ENCODE measurements at places on chromosomes 7 and 10.

DNA sequence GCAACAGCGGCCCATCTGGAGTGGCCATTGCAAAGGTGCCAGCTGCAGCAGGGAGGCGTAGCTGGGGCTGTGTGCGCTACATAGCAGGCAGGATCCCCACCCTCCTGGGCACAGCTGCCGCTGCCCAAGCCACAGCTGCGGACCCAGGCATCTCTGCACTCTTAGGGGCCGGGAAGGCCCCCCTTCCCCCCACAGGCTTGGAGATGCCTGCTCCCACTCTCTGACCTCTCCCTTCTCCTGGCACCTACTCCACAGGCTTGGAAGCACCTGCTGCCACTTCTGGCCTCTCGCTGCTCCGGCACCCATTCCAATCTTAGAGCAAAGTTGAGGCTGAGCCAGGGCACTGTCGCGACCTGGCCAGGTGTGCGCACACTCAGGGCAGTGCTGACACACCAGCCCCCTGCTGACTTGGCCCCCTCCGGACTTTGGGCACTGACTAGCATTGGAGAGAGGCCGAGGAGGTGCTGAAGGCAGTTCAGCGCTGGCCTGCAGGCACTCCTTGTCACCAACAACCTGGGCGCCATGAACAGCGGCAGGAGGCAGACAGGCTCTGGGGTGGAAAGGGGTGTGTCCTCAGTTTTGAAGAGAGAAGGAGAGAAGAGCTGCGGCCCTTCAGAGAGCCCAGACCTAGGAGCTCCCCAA lies 18.4 kb downstream of the RBM48 start:
- no peak for DNase-seq

DNA sequence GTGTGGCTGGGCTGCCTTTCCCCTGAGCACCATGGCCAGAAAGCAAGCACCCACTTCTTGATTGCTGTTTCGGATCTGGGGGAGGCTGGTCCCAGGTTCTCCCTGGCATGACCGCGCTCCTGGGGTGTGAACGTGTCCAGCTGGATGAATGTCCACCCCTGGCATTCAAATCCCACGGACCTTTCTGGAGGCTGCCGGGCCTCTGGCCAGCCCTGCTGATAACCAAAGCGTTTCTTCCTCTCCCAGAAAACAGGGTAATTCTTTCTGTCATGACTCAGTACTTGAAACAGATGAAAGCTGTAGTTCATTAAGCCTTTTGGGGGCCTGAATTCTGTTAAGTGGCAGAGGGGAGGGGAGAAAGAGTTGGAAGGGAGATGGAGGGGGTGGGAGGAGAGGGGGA lies 73.1 kb upstream of the SAMD8 start:
- peak; percentile 87 for DNase-seq

DNA sequence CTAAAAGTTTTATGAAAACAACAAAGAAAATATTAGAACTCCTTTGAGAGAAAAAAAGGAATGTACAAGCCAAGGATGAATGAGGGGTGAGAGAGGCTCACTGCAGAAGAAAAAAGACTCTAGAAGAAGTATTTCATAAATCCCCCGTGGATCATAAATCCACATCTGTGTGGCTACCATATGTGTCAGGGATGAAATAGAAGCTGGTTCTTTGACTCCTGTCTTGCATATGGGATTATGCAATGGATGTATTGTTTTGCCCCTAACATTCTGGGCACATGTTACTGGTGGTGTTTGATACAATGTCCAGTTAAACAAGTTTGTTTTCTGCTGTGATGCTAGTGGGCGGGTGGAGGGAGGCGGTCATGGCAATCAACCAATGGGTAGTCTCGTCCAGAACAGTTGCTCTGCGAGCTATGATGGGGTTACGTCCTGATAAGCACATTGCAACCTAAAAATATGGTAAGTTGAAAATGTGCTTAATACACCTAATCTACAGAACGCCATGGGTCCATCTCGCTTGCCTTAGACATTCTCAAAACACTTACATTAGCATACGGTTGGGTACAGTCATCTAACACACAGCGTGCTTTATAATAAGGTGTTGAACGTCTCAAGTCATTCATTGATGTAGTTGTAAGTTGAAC lies 34.1 kb upstream of the PITRM1 start:
- DNase-seq = peak; percentile 23

- peak; percentile 15 for DNase-seq
These were observed 120.8 kb upstream of the NANOS1 start for GRCh38 chr10:118908557-118909256.

DNA sequence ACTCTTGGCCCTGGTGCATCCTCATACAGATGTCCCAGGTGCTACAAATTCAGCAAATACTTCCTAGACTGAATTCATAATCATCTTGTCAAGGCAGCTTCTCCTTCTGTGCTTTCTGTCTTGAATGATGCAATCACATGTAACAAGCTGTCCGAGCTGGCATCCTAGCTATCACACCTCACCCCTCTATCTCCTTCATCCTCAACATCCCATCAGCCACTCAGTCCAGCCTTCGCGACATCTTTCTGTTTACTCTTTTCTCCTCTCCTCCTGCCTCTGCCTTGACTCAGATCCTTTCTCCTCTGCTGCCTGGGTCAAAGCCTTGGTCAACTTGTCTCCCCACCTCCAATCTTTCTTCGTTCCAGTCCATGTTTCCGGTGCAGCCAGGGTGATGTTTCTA lies 240.4 kb upstream of the CELF2 start:
- DNase-seq = no peak

- DNase-seq = no peak
These were observed 1272.5 kb upstream of the CELF2 start for GRCh38 chr10:9745158-9745557.

- DNase-seq = no peak
These were observed 33.8 kb downstream of the GNG11 start for GRCh38 chr7:93955304-93955703.

DNA sequence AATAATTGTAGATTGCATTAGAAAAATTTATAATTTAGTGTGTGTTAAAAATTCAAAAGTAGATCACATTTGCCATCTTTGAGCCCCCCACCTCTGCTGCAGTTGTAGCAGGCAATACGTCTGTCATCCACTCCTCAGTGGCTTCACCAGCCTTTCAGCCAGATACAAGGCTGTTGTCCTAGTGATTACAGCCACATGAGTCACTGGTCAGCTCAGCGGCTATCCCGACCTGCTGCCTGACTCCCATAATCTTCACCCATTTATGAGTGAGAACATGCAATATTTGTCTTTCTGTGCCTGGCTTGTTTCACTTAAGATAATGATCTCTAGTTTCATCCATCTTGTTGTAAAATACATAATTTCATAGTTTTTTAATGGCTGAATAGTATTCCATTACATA lies 9.2 kb downstream of the OR2A5 start:
- no peak for DNase-seq

DNA sequence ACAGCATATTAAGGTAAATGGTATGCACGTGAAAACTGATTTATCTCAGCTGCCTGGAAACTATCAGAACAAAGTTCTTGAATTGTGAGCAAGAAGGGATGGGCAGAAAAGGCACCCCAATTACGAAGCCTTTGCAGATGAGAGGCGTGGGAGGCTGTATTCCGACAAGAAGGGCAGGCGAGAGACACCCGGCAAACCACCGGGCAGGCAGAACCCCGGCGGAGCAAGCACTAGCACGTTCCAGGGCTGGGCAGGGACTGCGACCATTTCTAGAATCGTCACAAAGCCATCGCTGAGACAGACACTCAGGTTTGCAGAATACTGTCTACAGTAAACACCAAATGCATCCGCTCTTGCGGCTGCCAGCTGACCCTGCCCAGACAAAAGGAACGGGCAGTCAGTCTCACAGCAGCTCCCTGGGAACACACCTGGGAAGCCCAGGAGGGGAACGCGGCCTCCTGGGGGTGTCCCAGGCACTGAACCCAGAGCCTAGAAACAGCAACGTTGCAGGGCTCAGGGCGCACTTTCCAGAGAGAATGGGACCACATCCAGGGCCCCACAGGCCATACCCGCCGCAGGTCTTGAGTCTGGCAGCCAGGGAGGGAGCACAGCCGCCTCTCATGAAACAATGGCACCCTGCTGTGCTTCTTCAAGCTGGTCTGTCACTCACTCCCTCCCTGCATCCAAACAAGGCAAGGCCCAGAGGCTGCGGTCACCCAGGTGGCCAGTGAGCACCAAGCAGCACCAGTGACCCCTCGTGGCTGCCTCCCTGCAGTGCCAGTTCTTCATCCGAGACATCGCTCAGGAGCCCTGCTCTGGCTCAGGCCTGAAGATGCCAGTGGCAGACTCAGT lies 261.9 kb downstream of the PTPRN2 start:
- no peak for DNase-seq

- no peak for DNase-seq
These were observed 133.4 kb downstream of the CUL2 start for GRCh38 chr10:34956756-34957155.

- peak; percentile 40 for DNase-seq
These were observed 37.8 kb downstream of the DKK1 start for GRCh38 chr10:52351914-52352330.

DNA sequence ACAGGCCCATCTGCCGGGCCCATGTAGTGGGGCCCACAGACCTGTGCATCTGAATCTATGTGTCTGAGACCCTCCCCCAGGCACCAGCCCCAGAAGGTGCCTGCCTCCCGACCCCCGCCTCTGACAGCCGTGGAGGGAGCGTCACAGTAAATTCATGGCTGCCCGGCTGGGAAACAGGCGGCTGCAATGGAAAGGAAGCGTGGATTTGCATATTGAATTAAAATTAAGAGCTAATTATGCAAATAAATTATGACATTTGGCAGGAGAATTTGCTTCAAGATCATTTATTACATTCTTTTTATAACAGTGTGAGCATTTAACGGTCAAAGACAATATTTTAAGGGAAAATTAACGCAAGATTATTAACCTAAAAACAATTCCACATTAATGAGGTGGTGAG lies 92.3 kb downstream of the HIF1AN start:
- DNase-seq = no peak

All from fibroblast of the aortic adventitia (primary cell).